Tibial nerve (tissue), 4 donors: ENCODE measurements at places on chromosomes 3 and 15.

- no peaks in the 10 kb centered on the region for H3K36me3 ChIP-seq
- DNase-seq = no peak
- peaks cover 20% of the 10 kb centered on the region for H3K4me1 ChIP-seq
These were observed 3.9 kb downstream of the B4GALT4 start for GRCh38 chr3:119236756-119237155.

- no peak for DNase-seq
- H3K27ac ChIP-seq = no peak overlapping the region
- no peaks in the 10 kb centered on the region for H3K4me1 ChIP-seq
- H3K36me3 ChIP-seq = no peaks in the 10 kb centered on the region
- H3K4me3 ChIP-seq = no peak overlapping the region
These were observed 302.0 kb downstream of the EDEM1 start for GRCh38 chr3:5489536-5489935.

- no peak overlapping the region for H3K4me3 ChIP-seq
- H3K27ac ChIP-seq = no peak overlapping the region
- no peaks in the 10 kb centered on the region for H3K36me3 ChIP-seq
- no peak for DNase-seq
- no peaks in the 10 kb centered on the region for H3K27me3 ChIP-seq
These were observed 205.3 kb downstream of the CTNNB1 start for GRCh38 chr3:41404582-41404981.

DNA sequence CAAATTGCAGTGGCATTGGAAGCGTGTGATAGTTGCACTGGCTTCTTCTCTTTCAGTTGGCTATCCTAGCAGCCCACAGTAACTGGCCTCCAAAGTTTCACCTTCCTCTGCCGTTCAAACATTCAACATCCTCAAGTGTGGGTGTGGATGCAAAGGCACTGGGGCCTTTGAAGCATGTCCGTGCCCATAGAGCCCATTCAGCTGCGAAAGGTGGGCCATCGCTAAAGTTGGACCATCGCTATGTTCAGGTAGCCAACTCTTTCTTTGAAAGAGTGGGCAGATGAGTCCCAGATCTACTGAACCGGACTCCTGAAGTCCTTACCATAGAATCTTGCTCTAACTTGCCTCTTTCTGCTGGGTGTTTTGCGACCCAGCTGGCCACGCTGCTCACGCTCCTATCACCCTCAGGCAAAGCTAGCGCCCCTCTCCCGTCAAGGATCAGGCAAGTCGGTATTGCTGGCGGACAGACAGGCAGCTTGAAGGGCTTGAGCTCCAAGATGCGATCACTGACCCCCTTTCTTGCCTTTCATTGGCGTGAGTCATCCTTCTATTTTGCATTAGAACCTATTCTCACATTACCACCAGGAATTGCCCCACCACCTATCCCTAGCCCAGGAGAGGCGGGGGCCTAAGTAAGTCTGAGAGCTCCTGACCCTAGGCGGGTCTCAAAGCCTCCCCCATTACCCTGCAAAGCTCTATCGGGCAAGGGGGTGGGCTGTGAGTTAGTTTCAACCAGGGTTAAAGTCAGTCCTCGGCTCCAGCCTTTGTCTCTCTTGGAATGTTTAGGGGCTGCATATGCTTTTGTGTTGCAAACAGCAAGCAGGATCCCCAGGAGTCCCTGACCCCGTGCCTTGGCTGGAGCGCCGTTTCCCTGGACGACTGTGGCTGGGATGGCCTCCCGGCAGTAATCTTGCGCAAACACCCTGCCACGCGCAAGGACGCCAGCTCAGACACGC lies 28.7 kb downstream of the ZIC4 start:
- no peak overlapping the region for H3K27ac ChIP-seq
- no peak for DNase-seq
- no peaks in the 10 kb centered on the region for H3K4me1 ChIP-seq
- H3K27me3 ChIP-seq = peaks cover 100% of the 10 kb centered on the region
- H3K4me3 ChIP-seq = no peak overlapping the region
- no peaks in the 10 kb centered on the region for H3K36me3 ChIP-seq

DNA sequence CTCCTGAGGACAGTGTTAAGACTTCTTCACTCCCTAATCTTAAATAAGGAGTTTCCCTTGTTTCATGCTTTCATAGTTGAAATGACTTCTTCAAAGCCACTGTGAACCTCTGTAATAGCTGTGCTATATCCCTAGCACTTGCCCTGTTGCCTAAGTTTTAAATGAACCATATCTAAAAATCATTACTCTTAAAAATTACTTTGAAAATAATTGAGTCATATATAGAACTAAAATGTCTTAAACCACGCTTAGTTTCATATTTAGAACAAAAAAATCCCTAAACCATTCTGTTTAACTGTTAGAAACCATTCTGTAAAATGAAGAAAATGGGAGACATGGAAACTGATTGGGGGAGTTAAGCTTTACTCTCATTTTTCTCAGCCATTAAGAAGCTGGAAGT lies 29.8 kb downstream of the DNAJC19 start:
- no peaks in the 10 kb centered on the region for H3K4me1 ChIP-seq
- H3K27me3 ChIP-seq = no peaks in the 10 kb centered on the region
- no peak overlapping the region for H3K4me3 ChIP-seq

DNA sequence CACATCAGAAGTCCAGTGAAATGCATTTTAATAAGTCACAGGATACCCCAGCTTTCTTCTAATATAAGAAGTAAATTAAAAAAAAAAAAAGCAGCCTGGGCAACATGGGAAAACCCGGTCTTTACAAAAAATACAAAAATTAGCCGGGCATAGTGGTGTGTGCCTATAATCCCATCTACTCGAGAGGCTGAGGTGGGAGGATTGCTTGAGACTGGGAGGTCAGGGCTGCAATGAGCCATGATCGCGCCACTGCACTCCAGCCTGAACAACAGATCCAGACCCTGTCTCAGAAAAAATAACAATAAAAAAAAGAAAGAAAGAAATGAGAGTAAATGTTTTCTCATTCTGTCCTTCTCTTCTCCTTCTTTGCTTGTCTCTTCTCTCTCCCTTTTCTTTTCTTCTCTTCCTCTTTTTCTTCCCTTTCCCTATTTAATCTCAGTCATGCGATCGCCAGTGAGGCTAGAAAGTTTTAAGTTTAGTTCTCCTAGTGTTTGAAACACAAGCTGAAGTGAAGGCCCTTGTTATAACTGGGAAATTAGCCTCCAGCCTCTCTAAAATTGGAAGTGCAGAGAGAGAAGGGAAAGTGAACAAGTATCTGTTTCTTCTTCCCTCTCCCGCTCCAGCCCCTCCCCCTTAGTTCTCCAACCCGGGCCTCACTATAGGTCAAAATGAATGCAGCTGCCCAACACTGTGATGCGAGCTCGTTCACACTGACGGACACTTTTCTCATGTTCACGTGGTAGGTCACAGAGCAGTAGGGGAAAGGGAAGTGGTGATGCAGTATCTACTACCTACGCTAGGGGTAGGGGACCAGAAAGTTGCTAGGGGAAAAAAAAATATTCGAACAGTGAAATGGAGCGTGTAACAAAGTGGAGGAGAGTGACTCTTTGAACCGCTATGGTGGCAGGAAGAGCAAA lies 23.5 kb upstream of the TSC22D2 start:
- peaks cover 5% of the 10 kb centered on the region for H3K4me1 ChIP-seq
- H3K27ac ChIP-seq = peak overlapping the region; percentile 51
- peak overlapping the region; percentile 5 for H3K4me3 ChIP-seq
- H3K36me3 ChIP-seq = no peaks in the 10 kb centered on the region
- no peaks in the 10 kb centered on the region for H3K27me3 ChIP-seq

DNA sequence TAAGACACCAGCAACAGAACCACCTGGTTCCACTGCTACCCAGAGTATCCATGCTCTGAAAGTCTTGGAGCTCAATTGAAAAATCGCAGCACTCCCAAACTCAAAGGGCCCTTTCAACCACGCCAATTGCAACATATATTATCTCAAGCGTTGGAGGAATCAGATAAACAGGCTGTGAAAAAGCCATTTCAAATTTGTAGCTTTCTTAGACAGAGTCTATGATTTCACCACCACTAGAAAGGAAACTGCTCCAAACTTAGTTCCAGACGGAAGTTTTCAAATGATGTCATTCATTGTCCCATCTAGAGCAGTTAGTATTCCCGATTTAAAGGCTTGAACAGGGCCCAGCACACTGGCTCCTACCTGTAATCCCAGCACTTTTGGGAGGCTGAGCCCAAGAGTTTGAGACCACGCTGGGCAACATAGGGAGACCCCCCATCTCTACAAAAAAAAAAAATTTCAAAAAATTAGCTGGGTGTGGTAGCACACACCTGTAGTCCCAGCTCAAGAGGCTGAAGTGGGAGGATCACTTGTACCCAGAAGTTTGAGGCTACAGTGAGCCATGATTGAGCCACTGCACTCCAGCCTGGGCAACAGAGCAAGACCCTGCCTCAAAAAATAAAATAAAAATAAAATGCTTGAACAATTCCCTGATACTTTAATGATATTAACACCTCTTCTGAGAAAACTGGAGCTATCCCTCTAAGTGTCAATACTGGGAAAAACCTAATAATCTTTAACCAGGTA lies 16.8 kb downstream of the TNIK start:
- no peak for DNase-seq
- no peaks in the 10 kb centered on the region for H3K36me3 ChIP-seq
- H3K4me1 ChIP-seq = no peaks in the 10 kb centered on the region
- no peaks in the 10 kb centered on the region for H3K27me3 ChIP-seq
- H3K27ac ChIP-seq = no peak overlapping the region
